ENCODE measurements at places on chromosomes 16 and 17. TPM values are rescaled to one million over a fixed set of nuclear protein-coding genes. Genes with fewer than 3 reads are reported as not detected.

Gene PIMREG
- 0.13 TPM for total RNA-seq

Gene SLC47A1
- 1.3 TPM for total RNA-seq

Gene ORMDL3
- total RNA-seq = 30.7 TPM

Gene TSPAN10
- total RNA-seq = 0.53 TPM

Gene ADCY9
- 16.6 TPM for total RNA-seq

Gene PHKG2
- total RNA-seq = 10.6 TPM

Gene GSG1L
- total RNA-seq = not detected

Gene GPR139
- total RNA-seq = not detected

Gene SLC46A1
- 5.0 TPM for total RNA-seq

Gene PRAC2
- total RNA-seq = not detected

Gene KRT23
- total RNA-seq = 12.9 TPM

Gene CIBAR2
- total RNA-seq = not detected

Gene PITPNC1
- 28.7 TPM for total RNA-seq

Gene CDH1
- total RNA-seq = 250 TPM

Gene ANKS3
- 16.8 TPM for total RNA-seq

Gene EVI2B
- total RNA-seq = not detected

Gene HOXB5
- total RNA-seq = not detected

Gene MYH13
- not detected for total RNA-seq

Gene RECQL5
- total RNA-seq = 11.6 TPM

Gene RAB11FIP4
- total RNA-seq = 16.4 TPM

Gene MYL11
- total RNA-seq = not detected

Gene SLFN14
- not detected for total RNA-seq

Gene SHISA6
- not detected for total RNA-seq

Gene SLC13A2
- total RNA-seq = not detected

Gene SDR42E2
- total RNA-seq = not detected

Gene SOX9
- total RNA-seq = 1.2 TPM

Gene PPM1E
- total RNA-seq = 0.26 TPM

Gene KRT32
- total RNA-seq = not detected

Gene KRTAP9-8
- not detected for total RNA-seq

All from bronchial epithelial cell (primary cell).